ENCODE measurements at places on chromosomes 2 and 18. TPM values are rescaled to one million over a fixed set of nuclear protein-coding genes. Genes with fewer than 3 reads are reported as not detected.

Gene EN1
- not detected for total RNA-seq

Gene CCDC68
- under 0.01 TPM for total RNA-seq

Gene RAMP1
- total RNA-seq: 2.7 TPM

Gene CRYGA
- not detected for total RNA-seq

Gene PHLPP1
- total RNA-seq: 4.0 TPM

Gene IL1B
- 0.63 TPM for total RNA-seq

Gene RBKS
- 3.9 TPM for total RNA-seq

Gene SP9
- not detected for total RNA-seq

Gene ALPI
- not detected for total RNA-seq

Gene IL1F10
- total RNA-seq: not detected

Gene ATRAID
- total RNA-seq: 241 TPM

Gene ILKAP
- total RNA-seq: 18.3 TPM

Gene KCMF1
- total RNA-seq: 45.6 TPM

Gene KCNIP3
- 1.6 TPM for total RNA-seq

Gene POTEF
- not detected for total RNA-seq

Gene MEIS1
- 231 TPM for total RNA-seq

Gene STK36
- total RNA-seq: 25.9 TPM

Gene PLCD4
- 7.6 TPM for total RNA-seq

Gene GNLY
- total RNA-seq: not detected

Gene SLC16A14
- 6.1 TPM for total RNA-seq

Gene PDE11A
- 0.09 TPM for total RNA-seq

Gene GCKR
- not detected for total RNA-seq

Gene DSC1
- not detected for total RNA-seq

Gene AGAP1
- 8.1 TPM for total RNA-seq

Gene VAMP5
- 32.5 TPM for total RNA-seq

Gene SRD5A2
- not detected for total RNA-seq

Gene ALPG
- total RNA-seq: not detected

Gene IL36RN
- total RNA-seq: not detected

Gene MAPK4
- total RNA-seq: not detected

Gene LYG2
- total RNA-seq: not detected

Gene RIT2
- total RNA-seq: not detected

Gene DOCK10
- 29.5 TPM for total RNA-seq

Gene LAMA1
- 1.5 TPM for total RNA-seq

Gene DSC2
- total RNA-seq: 0.09 TPM

Gene BCL11A
- total RNA-seq: under 0.01 TPM

Data from bronchial smooth muscle cell (primary cell).